Activated CD8-positive, alpha-beta T cell treated with anti-CD3 and anti-CD28 coated beads, Interleukin-2, amount 10 ng/mL, durations not matched to agents 7 days and 5 days (primary cell): ENCODE measurements at places on chromosomes 3 and 15. TPM values are rescaled to one million over a fixed set of nuclear protein-coding genes. Genes with fewer than 3 reads are reported as not detected.

- H3K27me3 ChIP-seq: peaks cover 21% of the 10 kb centered on the region
- H3K36me3 ChIP-seq: no peaks in the 10 kb centered on the region
- H3K27ac ChIP-seq: no peak overlapping the region
- DNase-seq: peak; percentile 26
- H3K4me1 ChIP-seq: no peaks in the 10 kb centered on the region
These were observed 28.5 kb upstream of the CMSS1 start for GRCh38 chr3:99789011-99789721.

WNT7A gene
- not detected for total RNA-seq

DNA sequence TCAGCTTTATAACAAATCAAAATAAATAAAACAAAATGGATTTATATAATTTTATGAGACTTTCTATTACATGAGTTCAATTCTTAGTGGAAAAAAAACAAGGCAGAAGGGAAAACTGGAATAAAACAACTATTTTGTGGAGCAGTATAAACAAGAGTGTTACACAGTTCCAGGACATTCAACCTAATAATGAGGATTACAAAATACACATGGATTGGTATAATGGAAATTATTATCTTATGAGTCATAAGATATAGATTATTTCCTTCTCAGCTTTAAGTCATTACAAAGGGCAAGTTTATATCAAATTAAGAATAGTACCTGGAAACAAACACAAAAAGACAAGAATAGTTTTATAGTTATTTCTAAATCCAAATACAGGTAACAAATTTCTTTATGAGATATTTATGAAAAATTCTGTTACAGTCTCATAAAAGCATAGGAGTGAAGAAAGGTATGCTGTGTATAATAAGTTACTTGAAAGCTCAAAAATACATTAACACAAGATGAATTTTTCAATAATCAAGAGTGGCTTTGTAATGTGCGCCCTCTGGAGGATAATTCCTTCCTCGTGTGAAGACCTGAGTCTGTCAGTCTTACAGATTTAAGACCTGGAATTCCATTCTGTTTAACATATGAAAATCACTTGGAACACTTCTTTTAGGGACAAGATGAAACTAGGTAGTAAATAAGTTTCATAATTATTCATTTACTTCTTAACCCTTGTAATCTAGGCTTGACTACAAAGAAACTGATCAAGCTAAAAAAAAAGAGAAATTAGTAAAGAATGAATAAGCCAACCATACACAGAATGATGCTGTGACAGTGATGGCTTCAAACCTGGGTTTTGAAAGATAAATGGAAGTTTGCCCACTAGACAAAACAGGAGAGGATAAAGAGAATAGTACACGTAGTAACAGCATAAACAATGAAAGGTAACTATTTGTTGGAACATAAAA, 9.5 kb downstream of the COPS2 start:
- peaks cover 33% of the 10 kb centered on the region for H3K36me3 ChIP-seq
- no peak overlapping the region for H3K4me3 ChIP-seq
- DNase-seq: peak; percentile 53
- no peaks in the 10 kb centered on the region for H3K27me3 ChIP-seq
- H3K4me1 ChIP-seq: peaks cover 21% of the 10 kb centered on the region

DNA sequence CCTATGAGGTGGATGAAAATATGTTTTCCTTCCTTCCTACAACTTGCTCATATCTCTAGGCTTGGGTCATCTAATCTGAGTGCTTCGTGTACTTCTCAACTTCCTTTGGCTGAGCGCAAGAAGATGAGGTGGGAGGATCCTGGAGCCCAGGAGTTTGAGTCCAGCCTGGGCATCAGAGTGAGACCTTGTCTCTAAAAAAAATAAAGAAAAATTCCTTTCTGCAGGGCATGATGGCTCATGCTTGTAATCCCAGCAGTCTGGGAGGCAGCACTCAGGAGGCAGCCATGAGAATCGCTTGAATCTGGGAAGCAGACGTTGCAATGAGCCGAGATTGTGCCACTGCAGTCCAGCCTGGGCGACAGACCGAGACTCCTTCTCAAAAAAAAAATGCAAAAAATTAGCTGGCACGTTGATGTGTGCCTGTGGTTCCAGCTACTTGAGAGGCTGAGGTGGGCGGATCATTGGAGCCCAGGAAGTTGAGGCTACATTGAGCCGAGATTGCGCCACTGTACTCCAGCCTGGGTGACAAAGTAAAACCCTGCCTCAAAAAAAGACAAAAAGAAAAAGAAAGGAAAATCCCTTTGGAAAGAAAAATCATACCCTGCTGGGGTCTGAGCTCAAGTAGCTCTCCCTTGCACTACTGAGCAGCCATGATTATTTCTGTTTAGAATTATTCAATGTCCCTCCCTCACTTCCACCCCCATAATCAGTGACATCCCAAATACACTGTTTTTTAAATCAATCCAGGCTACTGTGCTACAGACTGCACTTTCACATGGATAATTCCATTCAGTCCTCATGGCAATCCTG, 28.0 kb upstream of the RAB11A start:
- H3K36me3 ChIP-seq: no peaks in the 10 kb centered on the region
- no peak overlapping the region for H3K27ac ChIP-seq
- H3K4me3 ChIP-seq: no peak overlapping the region
- H3K27me3 ChIP-seq: peaks cover 7% of the 10 kb centered on the region

DNA sequence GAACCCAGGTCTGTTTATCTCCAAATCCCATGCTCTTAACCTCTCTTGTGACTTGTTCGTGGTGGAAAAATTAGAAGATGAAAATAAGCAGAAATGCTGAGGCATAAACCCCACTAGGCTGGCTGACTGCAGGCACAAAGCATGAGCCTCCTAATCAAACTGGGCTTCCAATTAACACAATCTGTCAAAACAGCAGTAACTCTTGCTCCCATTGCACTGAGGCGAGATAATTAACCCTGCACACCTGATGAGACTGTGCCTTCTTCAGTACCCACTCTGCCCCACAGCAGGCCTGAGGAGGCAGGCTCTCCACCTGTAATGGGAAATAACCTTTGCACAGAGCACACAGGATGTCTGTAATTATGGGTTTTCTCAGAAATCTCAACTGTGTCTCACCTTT, 284.4 kb upstream of the WNT5A start:
- DNase-seq: no peak
- no peak overlapping the region for H3K4me3 ChIP-seq
- no peaks in the 10 kb centered on the region for H3K27me3 ChIP-seq
- no peaks in the 10 kb centered on the region for H3K4me1 ChIP-seq
- H3K36me3 ChIP-seq: no peaks in the 10 kb centered on the region

CHRNB4 gene
- not detected for total RNA-seq

DNA sequence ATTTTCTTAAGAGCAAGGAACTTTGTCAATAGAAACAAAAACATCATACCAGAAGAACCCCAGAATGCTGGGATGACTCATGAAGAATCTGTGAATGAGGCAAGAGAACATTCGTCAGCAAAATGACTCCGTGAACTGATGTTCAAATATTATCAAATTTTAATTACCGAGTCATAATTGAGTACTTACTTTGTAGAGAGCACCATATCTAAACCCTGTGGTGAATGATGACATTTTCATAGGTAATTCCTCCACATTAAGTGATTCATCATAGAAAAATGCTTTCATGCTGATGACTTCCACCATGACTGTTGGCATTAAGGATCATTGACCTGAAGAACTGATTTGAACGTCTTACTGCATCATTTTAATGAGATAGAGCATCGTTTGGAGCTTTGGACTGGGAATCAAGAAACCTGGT, 56.3 kb downstream of the PPARG start:
- peaks cover 19% of the 10 kb centered on the region for H3K27me3 ChIP-seq
- H3K4me1 ChIP-seq: no peaks in the 10 kb centered on the region
- H3K36me3 ChIP-seq: no peaks in the 10 kb centered on the region
- DNase-seq: no peak

- no peaks in the 10 kb centered on the region for H3K4me1 ChIP-seq
- DNase-seq: no peak
- no peak overlapping the region for H3K27ac ChIP-seq
- no peaks in the 10 kb centered on the region for H3K36me3 ChIP-seq
These were observed 100.0 kb downstream of the IL12A start for GRCh38 chr3:160088492-160089137.

DNA sequence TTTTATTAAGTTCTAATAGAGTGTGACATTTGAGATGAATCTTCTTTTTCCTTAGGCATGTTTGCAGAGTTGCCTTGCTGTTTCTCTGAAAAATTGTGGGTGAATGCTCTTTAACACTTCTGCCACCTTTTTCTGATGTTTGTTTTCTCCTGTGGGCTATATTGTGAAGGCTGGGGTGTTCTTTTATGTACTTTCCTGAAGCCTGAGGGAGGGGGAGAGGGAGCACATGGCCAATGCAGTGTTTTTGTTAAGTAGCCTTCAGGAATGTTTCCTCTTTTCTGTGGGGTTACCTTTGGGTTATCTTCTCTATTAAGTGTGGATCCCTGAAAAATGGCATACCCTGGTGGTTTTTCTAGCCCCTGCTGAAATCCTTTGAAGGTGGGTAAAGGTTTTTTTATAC, 50.2 kb downstream of the CMC1 start:
- peaks cover 14% of the 10 kb centered on the region for H3K36me3 ChIP-seq
- no peak overlapping the region for H3K4me3 ChIP-seq
- H3K27me3 ChIP-seq: no peaks in the 10 kb centered on the region
- DNase-seq: no peak
- no peak overlapping the region for H3K27ac ChIP-seq

DNA sequence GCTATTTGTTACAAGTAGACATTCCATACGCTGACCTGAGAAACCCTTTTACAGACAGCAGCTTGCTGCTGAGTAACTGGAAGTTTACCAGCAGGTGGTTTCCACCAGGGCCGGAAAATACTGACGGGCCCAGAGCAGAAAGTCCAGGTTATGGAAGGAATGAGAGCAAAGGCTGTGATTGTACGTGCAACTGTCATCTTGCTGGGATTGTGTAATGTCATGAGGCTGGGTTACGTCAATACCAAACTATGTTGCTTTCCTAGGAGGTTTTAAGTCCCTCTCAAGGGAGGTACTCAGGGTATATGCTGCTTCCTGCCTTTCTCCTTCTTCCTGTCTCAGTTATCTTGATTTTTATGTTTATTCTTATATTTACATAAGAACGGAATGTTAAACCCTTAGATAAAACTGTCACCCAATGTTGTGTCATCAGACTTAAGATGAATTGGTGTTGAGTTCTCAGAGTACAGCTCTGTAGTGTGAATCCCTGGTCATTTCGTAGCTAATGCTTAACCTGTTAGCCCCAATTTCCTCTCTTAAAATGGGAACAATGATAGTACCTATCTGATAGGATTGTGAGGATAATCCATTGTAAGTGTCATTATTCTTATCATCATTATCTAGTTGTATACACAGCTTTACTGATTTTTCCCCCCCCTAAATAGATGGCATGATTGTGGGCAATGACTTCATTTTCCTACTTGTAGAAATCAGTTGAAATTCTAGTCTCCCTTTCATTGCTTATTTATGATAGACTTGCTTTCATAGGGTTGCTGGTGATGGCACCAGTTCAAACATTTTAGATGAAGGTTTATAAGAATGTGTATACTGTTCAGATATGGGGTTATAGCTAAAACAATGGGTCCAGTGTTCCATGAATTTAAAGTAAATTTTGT, 101.4 kb downstream of the FNDC3B start:
- H3K4me1 ChIP-seq: peaks cover 40% of the 10 kb centered on the region
- no peak overlapping the region for H3K27ac ChIP-seq
- no peak for DNase-seq
- no peaks in the 10 kb centered on the region for H3K27me3 ChIP-seq
- H3K36me3 ChIP-seq: peaks cover 3% of the 10 kb centered on the region
- H3K4me3 ChIP-seq: no peak overlapping the region

DNA sequence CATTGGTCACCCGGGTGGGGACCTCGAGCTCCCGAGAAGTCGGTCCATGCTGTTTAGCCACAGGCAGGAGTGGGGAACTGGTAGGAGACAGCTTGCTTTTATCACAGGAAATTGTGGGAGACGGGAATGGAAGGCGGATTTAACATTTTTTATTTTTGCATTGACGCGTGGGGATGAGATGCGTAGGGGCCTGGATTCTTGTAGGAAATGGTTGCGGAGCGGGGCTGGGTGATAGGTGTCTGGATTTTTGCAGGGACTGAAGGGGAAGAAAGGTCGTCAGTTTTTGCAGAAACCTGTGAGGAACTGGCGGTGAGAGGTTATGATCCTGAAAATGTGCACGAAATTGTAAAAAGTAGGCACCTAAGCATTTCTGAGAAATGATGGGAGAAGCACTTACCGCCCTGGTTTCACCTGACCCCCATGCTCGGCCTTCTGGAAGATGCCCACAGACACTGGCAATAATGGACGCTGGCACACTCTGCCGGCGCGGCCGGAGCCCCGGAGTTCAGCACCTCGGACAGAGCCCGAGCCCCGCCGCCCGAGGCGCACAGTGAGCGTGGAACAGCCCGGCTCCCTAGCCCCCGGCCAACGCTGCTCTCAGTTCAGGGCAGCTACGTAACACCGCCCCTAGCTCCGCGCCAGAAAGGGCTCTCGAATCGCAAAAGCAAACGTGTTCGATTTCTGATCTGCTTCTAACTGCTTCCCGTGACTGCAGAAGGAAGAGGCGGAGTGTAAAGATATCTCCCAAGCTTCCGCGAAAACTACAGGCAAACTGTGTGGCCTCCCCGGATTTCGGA, 928 bp downstream of the ANKRD34C start:
- H3K27ac ChIP-seq: no peak overlapping the region
- H3K27me3 ChIP-seq: peaks cover 44% of the 10 kb centered on the region
- H3K4me3 ChIP-seq: no peak overlapping the region
- DNase-seq: peak; percentile 54

DNA sequence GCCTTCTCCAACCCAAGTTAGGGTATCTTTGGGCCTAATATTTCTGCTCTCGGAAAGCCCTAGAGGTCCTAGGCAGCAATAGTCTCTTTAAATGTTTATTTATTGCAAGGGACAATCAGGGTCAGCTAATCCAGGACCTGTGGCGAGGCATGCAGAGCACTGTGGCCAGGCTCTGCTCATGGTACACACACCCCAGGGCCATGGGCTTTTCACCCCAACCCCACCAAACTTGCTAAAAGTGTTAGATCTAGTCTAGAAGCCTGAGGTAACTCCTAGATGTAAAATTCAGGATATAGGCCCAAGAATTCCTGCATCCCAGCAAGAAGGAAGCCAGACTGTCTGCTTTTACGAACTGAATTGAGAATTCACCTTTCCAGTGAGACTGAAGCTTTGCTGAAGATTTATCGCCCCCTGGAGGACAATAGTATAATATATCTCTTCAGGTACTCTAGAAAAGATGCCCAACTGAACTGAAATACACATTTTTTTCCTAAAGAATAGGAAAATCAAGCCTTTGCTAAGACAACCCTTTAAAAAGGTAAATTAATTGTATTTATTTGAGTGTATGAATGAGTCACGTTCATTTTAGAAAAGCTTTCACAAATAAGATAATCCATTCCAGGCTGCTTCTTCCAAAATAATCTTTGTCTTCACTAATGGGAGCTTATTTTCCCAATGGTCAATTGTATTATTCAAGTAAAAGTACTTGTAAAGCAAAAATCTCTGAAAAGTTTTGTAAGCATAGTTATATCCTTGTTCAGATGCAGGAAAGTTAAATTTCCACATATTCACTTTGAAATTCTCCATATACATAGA, 89.8 kb downstream of the LRRC3B start:
- no peaks in the 10 kb centered on the region for H3K27me3 ChIP-seq
- H3K27ac ChIP-seq: no peak overlapping the region
- no peak overlapping the region for H3K4me3 ChIP-seq
- no peak for DNase-seq
- H3K36me3 ChIP-seq: no peaks in the 10 kb centered on the region

ALPK3 gene
- total RNA-seq: 0.18 TPM
